Vagina (tissue), 2 donors: ENCODE measurements at places on chromosomes 7 and 10. TPM values are rescaled to one million over a fixed set of nuclear protein-coding genes. Genes with fewer than 3 reads are reported as not detected.

DNA sequence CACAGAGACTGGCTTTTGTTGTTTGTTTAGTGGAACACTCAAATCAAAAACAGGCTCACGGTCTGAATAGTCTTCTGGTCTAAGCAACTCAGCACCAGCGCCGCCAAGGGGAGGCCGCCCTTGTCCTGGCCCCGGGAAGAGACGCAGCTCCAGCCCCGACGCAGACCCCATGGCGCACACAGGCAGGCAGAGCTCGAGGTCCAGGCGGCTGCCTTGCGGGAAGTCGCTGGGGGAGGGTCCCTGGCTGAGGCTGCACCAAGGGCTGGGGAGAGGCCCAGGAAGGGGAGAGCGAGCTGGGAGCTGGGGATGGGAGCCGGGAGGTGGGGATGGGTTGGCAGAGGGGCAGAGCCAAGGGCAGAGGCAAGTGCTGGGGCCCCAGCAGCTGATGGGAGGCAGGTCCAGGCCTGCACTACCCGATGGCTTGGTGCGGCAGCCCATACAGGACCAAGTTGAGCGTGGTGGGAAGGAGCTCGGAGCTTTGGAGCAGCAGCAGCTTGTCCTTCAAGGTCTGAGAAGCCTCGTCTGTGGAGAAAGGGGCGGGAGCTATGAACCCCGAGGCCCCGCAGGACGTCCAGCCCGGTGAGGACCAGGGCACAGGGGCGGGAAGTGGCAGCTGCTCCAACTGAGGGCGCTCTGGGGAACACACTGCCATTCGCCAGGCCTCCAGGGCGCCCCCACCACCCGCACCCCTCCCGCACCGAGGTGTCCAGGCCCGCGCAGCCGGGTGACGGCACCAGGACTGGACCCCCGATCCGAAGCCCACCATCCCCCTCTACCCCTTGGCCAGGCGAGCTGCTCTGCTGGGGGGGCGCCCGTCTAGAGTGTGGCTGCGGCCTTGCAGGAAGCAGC lies 22.7 kb upstream of the NKX6-2 start:
- no peak for DNase-seq

The CUBN gene
- 4.4 TPM for total RNA-seq

DNA sequence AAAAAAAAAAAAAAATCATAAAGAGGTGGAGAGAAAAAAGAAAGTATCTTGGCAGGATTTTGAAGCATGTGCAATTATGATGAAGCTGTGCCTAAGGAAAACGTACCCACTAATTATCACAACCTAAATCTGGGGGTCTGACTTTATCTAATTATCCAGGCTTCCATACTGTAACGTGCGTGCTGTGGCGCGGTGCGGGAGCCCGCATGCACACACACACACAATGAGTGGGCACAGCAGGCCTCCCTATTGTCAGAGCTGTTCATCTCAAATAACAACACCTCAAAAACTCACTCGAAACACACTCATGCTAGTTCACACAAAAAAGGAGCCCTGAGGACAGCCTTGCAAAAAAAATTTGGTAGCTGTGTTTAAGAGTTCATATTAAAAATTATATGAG lies 31.9 kb downstream of the BEND7 start:
- no peak for DNase-seq

The PLPP4 gene
- total RNA-seq = 2.5 TPM

The GIMAP7 gene
- 16.0 TPM for total RNA-seq

- DNase-seq = peak; percentile 44
Measured at GRCh38 chr7:99019523-99020412, 124.1 kb downstream of the SMURF1 start.

GRCh38 chr7:37428681-37429434 lies 19.8 kb downstream of the ELMO1 start:
- DNase-seq = no peak

The IL2RA gene
- not detected for total RNA-seq

The SPDYE2B gene
- not detected for total RNA-seq

The TAX1BP1 gene
- 83.2 TPM for total RNA-seq

The CTAGE8 gene
- total RNA-seq = 0.98 TPM

The TMEM213 gene
- not detected for total RNA-seq

DNA sequence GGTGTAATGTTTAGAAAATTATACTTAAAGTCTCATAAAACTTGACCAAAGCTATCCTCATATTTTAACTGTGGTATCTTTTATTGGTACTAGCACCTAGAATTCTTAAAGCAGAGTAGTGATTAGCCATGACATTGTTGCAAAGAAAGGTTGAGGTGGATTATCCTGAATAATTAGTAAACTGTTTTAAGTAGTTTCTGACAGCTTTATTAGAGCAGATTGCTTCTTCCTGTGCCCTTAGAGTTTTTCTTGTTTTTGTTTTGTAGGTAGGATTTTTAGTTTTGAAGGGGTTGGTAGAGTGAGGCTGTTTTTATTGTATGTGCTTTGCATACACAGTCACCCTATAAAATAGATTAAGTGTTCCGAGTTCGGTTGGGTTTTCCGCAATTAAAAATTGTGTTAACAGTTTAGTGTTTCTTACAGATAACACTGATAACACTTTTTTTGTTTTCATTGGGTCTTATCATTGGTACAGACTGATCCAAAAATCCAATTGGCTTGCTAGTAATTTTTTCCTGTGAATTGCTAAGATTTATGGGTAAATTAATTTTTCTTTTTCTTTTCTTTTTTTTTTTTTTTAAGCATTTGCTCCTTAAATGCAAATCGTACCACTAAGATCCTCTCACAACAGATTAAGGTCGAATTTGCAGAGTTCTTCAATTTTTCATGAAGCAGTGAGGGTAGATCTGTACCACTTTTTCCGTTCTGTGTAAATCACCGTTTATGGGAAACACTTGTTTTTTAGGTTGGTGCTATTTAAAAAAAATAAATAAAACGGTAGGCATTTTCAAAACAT lies 2.1 kb upstream of the PBLD start:
- no peak for DNase-seq

The SPAM1 gene
- not detected for total RNA-seq

DNA sequence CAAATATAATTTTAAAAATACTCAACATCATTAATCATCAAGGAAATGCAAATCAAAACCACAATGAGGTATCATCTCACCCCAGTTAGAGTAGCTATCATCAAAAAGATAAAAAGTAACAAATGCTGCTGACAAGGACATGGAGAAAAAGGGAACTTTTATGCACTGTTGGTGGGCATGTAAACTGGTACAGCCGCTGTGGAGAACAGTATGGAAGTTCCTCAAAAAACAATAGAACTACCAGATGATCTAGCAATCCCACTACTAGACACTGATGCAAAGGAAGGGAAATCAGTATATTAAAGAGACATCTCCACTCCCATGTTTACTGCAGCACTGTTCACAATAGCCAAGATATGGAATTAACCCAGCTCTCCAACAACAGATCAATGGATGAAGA lies 384.5 kb downstream of the PLXDC2 start:
- DNase-seq = no peak
